NCI-H510A (cell line): ENCODE measurements at places on chromosomes 7 and 10.
A peak's percentile ranks its signal among the peaks of the same experiment; 100 is the strongest.

- DNase-seq: no peak
These were observed 155.8 kb downstream of the MLLT10 start for GRCh38 chr10:21689881-21690280.

DNA sequence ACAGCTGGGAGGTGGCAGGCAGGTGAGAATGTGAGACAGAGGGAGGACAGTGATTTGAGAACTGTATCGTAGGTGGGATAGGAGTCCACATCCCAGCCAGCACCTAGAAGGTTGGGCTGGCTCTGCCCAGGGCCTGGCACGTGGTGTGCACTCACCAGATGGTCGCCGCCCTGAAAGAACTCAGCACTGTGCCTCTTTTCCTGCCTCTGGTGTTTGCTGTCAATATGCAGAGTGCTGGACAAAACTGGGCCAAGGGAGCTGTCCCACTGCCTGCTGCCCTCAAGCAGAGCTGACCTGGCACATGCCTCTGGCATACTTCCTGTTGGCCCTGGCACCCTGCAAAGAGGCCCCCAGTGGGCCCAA is 36.8 kb downstream of the CHST3 start:
- DNase-seq: no peak

DNA sequence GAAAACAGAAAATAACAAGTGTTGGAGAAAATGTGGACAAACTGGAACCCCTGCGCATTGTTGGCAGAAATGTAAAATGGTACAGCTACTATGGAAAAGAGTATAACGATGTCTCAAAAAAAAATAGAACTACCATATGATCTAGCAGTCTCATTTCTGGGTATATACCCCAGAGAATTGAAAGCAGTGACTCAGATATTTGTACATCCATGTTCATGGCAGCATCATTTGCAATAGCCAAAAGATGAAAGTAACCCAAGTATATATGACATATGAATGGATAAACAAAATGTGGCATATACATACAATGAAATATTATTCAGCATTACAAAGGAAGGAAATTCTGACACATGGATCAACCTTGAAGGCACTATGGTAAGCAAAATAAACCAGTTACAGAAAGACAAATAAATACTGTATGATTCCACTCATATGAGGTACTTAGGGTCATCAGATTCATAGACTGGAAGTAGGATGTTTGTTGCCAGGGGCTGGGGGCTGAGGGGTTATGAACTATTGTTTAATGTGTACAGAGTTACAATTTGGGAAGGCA is 4.9 kb downstream of the NRCAM start:
- DNase-seq: no peak

DNA sequence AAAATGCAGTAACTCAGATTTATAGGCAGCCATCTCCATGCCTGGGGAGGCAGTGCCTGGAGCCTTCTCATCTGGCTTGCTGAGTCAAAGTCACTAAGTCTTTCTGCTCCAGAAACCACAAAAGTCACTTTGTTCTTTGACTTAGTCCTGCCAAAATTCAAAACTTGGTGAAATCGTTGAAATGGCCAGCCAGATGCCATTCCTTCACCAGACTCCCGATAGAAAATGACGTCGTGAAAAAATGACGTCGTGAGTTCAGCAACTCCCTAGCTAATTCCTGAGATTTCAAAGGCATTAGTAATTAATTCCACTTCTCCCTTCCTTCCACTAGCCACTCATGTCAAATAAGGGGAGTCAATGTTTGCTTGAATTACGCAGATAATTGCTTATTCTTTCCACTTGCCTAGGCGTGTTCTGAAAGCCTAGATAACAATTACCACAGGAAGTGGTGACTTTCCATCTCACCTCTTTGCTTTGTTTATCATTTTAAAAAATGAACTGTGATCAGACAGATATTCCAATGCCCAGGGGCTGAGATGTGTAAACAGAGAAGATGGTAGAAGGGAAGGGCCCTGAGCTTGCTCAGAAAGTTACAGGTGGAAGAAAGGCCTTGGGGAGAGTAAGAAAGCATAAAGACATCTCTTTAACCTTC is 48.5 kb upstream of the OSBPL3 start:
- no peak for DNase-seq

DNA sequence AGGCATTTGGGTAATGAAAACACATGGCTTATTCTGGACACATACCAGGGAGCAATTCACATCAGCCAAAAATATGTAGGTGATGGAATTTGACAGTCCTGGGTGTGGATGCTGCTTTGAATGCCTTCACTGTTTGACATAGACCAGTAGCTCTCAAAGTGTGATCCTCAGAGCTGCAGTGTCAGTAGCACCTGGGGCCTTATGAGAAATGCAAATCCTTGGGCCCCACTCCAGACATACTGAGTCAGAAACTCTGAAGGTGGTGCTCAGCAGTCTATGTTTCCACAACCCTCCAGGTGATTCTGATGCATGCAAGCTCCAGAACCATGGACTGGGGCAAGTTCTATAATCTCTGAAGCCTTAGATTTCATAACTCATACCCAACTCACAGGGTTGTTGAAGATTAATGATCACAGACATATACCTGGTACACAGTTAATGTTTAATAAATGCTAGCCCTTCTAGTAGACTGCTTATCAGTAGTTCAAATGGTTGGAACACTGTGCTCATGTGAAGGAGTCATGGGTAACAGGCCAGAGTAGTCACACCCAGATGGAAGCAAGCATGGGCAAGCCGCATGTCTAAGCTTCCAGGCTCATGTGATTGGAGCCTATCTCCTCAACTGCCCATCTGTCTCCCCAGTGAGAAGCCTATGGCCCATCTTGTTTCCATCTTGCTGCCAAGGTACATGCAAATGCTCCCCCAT is 715.7 kb downstream of the GRID1 start:
- DNase-seq: no peak

GRCh38 chr7:40828686-40829600 is 694.1 kb downstream of the SUGCT start:
- no peak for DNase-seq

GRCh38 chr10:109027534-109028185 is 895.7 kb downstream of the XPNPEP1 start:
- no peak for DNase-seq

DNA sequence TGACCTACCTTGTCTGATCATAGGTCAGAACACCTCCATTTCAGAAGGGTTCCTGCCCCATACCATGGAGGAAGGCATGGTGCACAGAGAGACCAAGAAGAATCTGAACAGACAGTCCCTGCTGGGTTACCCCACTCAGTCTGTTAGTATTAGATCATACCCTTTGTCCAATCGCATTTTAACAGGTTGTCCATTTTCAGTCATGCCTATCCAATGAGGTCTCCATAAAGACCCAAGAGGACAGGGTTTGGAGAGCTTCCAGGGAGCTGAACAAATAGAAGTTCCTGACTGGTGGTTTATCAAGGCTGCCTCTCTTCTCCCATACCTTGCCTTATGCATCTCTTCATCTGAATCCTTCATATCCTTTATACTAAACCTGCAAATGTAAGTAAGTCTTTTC is 21.2 kb upstream of the SLC16A12 start:
- no peak for DNase-seq

GRCh38 chr10:110032801-110033700 is 25.3 kb downstream of the ADD3 start:
- no peak for DNase-seq

GRCh38 chr7:135877805-135878204 is 99.4 kb downstream of the MTPN start:
- peak; percentile 52 for DNase-seq

GRCh38 chr7:45617166-45617565 is 43.0 kb downstream of the ADCY1 start:
- no peak for DNase-seq

- peak; percentile 62 for DNase-seq
These were observed 245.9 kb downstream of the MTERF1 start for GRCh38 chr7:91634485-91635177.

- DNase-seq: no peak
These were observed 384.0 kb upstream of the FZD8 start for GRCh38 chr10:36026081-36026480.

GRCh38 chr10:114412907-114413797 is 8.8 kb upstream of the AFAP1L2 start:
- DNase-seq: no peak

GRCh38 chr7:1900847-1901246 is 230.8 kb downstream of the ELFN1 start:
- no peak for DNase-seq

DNA sequence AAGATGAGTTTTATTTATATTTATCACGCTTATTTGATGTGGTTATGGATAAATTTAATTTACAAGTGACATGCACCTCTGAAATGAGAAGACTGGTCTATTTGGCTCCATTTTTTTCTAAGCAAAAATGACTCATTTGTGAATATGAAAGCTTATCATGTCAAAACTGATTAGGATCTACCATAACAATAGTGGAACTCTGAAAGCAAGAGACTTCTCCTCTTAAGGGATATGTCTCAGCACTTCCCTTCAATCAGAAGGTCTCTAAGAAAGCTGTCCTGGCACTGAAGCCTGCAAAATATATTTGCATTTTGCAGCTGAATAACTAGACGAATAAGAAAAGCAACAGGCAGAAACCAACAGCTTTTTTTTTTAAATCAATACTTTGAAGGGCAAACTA is 12.7 kb downstream of the FAS start:
- DNase-seq: no peak

DNA sequence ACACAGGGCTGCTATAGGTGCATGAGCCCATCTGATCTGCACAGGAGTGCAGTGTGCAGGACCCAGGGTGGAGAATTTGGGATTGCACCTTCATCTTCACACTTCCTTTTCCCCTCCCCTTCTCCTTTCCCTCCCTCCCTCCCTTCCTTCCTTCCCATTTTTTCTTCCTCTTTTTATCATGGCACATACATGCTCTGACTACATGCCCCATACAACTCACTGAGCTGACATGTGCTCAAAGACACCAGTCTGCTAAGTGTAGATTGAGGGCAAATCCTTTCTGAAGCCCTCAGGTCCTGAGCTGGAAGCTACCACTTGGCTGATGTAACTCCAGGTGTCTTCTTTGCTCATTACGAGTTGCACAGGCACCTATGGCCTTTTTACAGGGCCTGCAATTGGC is 365.3 kb upstream of the ZNF32 start:
- no peak for DNase-seq

DNA sequence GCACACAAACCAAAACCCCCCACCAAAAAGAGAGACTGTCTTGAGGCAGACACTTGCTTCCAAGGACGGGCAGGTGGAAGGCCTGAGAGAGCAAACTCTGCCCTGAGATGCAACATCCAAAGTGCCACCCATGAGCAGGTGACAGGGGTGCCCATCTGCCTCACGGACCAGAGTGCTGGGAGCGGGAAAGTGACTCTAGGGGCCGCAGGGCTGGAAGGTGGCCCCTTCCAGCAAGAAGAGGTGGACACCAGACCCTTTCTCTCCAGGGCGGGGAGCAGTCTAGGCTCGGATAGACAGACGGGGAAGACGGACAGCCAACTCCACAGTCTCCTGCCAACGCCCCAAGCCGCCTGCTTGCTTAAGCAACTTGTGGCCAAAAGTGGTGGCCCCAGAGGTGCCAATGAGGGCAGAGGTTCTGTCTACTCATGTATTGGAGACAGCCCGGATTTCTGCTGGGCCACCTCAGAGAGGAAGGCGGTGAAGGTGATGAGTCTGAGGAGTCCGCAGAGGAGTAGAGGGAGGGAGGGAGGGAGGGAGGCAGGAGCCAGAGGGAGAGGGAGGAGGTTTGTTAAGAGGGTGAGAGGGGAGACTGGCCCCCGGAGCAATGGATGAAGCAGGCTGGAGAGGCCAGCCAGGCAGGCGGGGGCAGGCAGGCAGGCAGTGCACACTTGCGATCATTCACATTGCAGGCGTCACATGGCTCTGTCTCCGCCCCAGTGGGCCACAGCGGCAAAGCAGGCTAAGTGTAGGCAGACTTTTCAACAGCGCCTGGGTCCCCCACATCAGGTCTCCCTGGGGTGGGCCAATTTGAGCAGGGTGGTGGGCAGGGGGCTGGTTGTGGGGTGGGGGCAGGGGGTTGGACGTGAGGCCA is 65.6 kb downstream of the SLC29A4 start:
- DNase-seq: no peak

DNA sequence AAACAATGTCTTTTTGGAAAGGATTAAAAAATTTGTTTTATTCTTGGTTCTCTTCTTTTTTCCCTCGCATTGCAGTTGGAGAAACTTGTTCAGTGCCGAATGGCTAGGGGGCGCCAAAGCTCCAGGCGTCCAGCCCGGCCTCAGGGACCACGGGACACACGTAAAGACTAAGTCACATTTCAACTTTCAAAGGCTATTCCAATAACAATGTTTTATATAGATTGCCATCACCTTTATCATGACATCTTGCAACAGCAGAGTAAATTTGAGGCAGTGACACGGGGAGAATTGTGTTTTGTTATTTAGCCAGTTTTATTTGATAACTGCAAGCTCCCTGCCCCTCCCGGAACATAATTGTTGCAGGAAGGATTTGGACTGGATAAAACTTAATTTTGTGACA is 2.2 kb upstream of the IGFBP3 start:
- no peak for DNase-seq

DNA sequence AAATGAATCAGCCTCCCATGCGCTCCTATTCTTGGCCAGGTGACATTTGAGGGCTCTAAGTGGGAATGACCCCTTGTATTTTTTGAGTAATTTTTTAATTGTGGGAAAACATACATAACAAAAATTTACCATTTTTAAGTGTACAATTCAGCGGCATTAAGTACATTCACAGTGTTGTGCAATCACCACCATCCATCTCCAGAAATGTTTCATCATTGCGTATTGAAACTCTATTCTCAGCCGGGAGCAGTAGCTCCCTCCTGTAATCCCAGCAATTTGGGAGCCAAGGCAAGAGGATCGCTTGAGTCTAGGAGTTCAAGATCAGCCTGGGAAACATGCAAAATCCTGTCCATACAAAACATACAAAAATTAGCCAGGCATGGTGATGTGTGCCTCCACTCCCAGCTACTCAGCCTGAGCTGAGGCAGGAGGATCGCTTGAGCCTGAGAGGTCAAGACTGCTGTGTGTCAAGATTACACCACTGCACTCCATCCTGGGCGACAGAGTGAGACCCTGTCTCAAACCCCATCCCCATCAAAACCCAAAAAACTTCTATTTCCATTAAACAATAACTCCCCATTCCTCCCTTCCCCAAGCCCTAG is 2.5 kb downstream of the ANTXRL start:
- no peak for DNase-seq

DNA sequence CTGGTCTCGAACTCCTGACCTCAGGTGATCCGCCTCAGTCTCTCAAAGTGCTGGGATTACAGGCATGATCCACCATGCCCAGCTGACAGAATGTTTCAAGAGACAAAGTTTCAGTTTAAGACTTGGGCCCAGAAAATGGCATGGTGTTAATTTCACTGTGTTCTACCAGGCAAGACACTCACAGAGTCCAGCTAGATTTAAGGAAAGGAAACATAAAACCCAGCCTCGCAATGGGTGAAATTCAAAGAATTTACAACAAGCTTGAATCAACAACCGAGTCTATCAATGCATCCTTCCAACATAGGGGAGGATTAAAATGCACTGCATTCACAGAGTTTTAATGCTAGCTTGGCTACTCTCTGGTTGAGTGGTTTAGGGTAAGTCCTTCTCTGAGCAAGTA is 764.0 kb downstream of the XPNPEP1 start:
- DNase-seq: no peak
